ENCODE measurements at places on chromosomes 5 and 9.

GRCh38 chr9:126617003-126617822, 3.5 kb downstream of the LMX1B start:
- DNase-seq: no peak

- DNase-seq: no peak
Measured at GRCh38 chr9:19108038-19108437, 5.3 kb upstream of the HAUS6 start.

GRCh38 chr5:60959156-60959555, 14.2 kb downstream of the NDUFAF2 start:
- peak; percentile 29 for DNase-seq

DNA sequence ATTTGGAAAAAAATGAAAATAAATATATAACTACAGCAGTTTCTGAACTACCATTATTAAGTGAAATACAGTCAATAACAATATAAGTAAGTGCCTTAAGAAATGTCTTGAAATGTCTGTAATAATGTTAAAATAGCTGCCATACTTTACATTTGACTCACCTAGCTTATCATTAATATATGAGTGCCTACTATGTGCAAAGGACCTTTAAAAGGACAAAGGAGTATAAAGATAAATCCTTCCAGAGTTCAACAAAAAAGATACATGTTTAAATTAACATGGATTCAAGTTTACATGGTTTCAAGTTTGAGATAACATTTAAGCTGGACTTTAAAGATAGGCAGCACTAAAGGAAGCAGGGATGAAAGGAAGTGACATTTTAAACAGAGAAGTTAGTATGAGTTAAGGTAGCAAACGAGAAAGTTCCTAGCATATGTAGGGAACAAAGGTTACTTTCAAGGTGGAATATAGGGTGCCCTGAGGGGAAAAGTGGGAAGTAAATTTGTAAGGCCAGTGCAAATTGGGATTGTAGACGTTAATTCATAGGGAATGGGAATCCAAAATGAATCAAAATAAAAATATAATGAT, 8.9 kb downstream of the ITGA1 start:
- DNase-seq: no peak

DNA sequence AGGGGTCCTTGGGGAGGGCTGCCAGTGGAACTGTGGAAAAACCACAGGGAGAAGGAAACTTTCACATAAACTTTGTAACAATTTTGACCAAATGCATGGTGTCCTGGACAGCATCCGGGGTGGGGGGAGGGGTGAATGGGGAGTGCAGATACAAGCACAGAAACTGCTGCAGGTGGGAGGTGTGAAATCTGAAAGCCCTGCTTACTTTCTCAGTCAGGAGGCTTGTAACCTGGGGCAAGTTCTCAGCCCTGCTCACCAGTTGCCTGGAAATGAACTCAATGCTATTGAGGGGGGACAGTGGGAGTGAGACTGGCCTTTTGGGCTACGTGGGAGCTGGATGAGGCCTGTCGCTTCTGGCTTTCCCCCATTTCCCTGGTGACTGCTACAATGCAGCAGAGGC, 694.5 kb upstream of the ZNF608 start:
- DNase-seq: no peak

- no peak for DNase-seq
Measured at GRCh38 chr5:15014809-15015208, 143.2 kb upstream of the ANKH start.

GRCh38 chr5:139462586-139463276, at the start of gene ECSCR:
Gene ECSCR, minus strand, starts transcription at chr5:139462743. Its CDS starts 73 bp downstream, at chr5:139462670.
- no peak for DNase-seq

DNA sequence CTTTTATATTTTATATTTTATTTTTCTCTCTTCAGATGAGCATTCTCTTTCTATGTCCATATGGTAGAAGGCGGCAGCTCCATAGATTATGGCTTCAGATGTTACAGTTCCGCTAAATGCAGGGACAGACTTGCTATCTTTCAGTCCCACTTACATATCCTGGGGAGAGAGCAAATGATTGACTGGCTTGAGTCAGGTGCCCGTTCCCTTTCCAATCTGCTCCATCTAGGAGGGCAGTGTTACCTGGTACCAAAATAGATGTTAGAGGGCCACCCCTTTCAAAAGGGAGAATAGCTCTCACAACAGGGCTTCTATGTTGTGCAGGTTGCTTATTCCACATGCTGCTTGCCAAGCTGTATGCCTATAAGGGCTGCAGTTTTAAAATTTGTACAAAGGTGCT, 45.3 kb downstream of the ERBIN start:
- DNase-seq: no peak

DNA sequence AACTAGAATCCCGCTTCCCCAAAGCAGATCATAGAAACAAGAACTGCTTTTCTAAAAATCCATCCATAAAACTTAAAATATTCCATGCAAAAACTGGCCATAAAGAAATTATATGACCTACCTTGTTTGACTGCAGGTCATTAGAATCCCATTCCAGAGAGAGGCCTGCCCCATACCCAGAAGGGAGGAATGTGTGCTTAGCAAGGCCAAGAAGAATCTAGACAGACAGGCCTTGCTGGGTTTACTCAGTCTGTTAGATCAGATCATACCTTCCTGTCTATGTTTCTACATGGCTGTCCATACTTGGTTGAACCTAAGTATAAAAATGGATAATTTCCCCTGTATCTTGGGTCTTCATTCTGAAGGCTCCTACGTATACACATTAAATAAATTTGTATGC, 358.8 kb upstream of the TRPC7 start:
- DNase-seq: no peak

- peak; percentile 77 for DNase-seq
Measured at GRCh38 chr5:45385321-45386058, 310.7 kb downstream of the HCN1 start.

DNA sequence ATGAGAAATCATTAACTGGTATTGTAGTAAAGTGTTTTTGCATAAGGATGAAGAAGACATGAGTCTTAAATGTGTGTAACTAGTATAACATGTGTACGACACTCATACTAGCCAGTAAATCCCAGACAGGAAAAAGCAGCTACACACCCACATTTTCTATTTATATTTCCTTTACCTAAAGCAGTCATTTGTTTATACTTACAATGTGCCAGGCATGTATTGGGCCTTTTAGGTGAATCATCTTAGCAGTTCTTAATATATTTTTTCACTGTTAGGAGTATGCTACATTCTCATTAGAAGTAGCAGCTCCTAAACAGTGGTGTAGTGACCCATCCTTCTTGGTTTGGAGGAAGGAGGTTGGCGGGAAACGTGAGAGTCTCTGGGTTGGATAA, 55.8 kb upstream of the TMC1 start:
- no peak for DNase-seq

DNA sequence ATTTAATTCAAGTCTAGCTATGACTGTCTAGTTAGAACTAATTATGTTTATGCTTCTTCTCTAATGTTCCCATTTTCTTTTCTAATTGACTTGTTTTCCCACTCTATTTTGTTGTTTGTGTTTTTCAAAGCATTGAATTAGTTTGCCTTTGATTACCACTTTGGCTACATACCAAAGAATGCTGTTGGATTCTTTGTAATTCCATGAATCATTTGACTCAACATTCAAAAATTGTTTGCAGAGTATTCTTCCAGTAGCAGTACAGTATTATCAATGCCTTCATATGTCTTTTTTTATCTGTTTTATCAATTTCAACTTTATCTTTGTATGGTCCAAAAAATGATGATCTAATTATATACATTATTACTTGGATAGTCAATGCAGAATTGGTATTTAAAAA, 288.7 kb downstream of the RFX3 start:
- DNase-seq: no peak

- DNase-seq: no peak
Measured at GRCh38 chr9:8389531-8389930, 590.0 kb upstream of the DMAC1 start.

DNA sequence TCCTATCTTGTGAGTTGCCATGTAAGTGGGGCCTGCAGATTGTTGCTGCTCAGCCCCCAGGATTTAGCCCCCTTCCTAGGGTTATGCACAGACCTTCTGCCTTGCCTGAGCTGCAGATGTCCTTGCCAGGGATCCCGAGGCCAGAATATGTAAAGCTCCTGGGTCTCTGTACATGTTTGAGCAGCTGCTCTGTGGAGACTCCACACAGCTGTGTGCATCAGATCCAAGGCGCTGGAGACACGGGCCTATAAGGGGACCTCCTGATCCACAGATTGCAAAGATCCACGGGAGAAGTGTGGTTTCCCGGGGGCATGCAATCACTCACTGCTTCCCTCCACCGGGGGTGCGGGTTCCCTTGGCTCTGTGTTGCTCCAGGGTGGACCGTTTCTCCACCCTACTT, 28.9 kb downstream of the TAF11L14 start:
- DNase-seq: no peak

- DNase-seq: no peak
Measured at GRCh38 chr9:92047500-92047899, 67.7 kb downstream of the SPTLC1 start.

DNA sequence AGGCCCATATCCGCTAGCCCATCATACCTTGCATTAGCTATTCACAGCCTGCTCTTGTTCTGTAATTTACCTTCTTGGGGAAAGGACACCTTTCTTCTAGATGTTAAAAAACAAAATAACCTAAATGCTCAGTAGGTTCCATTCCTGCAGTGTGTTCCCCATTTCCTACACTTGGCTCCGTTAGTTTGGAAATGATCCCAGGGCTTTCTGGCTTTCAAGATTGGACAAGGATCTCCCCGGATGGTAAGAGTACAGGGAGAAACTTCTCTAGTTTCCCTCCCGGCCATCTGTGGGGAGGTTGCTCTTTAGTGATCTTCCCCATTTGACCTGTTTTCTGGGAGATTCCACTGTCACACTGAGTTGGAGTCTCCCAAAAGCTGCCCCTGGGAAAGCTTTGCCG, 27.3 kb upstream of the STC2 start:
- DNase-seq: no peak

GRCh38 chr5:99169309-99169708, 240.5 kb upstream of the CHD1 start:
- no peak for DNase-seq

GRCh38 chr5:128774605-128775004, 190.7 kb upstream of the SLC27A6 start:
- no peak for DNase-seq

GRCh38 chr9:109444771-109445320, 53.3 kb downstream of the PTPN3 start:
- no peak for DNase-seq

DNA sequence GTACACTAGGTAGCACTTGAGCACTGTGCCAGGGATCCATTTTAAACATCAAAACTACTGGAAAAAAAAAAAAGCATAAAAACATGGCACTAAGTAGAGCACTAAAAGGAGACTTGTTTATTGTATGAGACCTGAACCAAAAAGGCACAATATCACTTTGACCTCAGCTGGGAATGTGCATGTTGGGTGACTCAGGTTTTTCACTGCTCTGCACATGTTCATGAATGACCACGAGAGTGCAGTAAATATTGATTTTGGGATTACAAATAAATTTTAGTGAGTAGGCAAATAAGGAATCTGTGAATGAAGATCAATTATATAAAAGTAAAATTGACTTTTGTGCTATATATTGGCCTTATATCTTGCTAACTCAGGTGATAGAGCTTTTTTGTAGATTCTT, 11.8 kb downstream of the RMI1 start:
- peak; percentile 15 for DNase-seq

DNA sequence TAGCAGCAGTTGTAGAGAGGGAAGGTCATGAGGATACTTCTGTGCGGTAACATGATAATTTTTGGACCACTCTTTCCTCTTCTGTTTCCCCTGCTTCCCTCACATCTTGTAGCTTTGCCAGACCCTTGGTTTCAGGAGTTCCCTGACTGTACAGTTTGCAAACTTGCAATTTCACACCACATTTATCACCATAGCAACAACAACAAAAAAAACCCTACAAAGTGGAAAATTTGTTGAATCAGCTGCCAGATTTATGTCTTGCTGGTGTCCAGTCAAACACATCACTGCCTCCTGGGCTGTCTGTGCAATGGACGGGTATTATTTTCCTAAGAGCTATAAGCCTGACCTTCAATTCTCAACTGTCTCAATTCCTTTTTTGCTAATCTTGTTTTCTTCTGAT, 751.6 kb downstream of the TLR4 start:
- no peak for DNase-seq

- no peak for DNase-seq
Measured at GRCh38 chr5:165834891-165835290, 2329.5 kb downstream of the MAT2B start.

- peak; percentile 55 for DNase-seq
Measured at GRCh38 chr9:131407717-131408195, 13.9 kb downstream of the PRRC2B start.

GRCh38 chr9:135979547-135980166, 18.5 kb upstream of the UBAC1 start:
- no peak for DNase-seq

GRCh38 chr9:127087411-127087810, 35.0 kb downstream of the ANGPTL2 start:
- no peak for DNase-seq

DNA sequence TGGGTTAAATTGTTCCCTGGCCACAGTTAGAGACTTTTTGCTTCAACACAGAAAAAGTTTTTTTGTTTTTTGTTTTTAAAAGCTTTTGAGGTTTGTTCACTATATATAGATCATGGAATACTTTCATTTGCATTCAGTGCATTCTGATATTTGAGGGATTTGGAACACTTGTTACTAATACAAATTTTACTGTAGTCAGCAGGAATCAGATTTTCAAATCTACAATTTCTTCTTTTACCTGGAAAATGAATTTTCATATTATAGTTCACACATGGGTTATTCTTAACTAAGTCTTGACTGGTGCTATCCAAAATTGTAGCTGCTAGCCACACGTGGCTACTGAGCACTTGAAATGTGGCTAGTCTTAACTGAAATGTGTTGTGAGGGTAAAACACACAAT, 142.0 kb downstream of the RMI1 start:
- no peak for DNase-seq

- no peak for DNase-seq
Measured at GRCh38 chr5:78508186-78508765, 140.3 kb downstream of the LHFPL2 start.

DNA sequence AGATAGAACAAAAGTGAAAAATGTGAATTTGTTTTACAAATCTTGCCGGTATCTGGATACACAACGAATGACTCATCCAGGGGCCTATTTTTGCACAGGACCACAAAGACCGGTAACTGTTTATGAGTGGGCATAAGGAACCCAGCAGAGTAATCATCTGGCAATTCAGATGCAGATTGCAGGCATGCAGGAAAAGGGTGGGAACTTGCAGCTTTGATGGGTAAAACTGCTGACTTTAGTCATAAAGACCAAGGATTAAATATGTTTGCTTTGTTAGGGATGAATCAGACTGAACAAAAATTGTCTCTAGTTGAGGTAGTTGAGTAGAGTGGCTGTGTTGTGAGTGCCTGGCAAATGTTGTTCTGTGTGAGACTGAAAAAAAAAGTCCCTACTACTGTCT, 309.6 kb upstream of the CCNH start:
- peak; percentile 15 for DNase-seq

- no peak for DNase-seq
Measured at GRCh38 chr5:129971714-129972113, 67.4 kb downstream of the CHSY3 start.

DNA sequence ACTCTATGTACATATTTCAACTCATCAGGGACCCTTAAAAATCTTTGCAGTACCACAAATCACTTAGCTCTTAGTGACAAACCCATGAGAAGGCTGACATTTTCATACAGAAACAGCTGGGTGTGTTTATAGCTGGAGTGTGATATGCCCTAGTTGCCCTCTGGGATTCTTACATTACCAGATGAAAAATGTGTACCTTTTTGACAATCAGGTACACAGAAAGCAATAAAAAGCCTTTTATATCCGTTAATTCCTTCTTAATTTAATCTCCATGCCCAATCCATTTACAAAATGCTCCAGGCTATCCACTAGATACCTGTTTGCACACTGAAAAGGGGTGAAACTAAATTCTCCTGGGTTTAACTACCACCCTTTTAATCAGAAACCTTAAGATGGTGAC, 222.9 kb downstream of the KIAA0825 start:
- no peak for DNase-seq

- DNase-seq: no peak
Measured at GRCh38 chr5:125160787-125161502, 414.5 kb upstream of the ZNF608 start.
